ENCODE measurements at places on chromosomes 7 and 10.

GRCh38 chr10:61845950-61846268 lies 55.6 kb upstream of the ARID5B start:
- no peak for DNase-seq

DNA sequence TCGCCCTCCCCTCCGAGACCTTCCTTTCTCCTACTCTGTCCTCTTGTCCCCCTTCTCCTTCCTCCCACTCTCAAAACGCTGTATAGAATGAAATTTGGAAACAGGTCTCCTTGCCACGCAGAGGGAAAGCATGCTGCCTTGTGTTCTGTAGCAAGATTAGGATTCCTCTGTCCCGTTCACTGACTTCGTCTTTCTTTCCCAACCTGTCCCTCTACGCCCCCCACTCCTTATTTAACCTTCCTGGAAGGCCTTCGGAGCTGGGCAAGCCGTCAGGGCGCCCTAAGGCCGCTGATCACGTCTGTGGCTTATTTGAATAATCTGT lies 1.3 kb downstream of the HOXA9 start:
- no peak for DNase-seq

DNA sequence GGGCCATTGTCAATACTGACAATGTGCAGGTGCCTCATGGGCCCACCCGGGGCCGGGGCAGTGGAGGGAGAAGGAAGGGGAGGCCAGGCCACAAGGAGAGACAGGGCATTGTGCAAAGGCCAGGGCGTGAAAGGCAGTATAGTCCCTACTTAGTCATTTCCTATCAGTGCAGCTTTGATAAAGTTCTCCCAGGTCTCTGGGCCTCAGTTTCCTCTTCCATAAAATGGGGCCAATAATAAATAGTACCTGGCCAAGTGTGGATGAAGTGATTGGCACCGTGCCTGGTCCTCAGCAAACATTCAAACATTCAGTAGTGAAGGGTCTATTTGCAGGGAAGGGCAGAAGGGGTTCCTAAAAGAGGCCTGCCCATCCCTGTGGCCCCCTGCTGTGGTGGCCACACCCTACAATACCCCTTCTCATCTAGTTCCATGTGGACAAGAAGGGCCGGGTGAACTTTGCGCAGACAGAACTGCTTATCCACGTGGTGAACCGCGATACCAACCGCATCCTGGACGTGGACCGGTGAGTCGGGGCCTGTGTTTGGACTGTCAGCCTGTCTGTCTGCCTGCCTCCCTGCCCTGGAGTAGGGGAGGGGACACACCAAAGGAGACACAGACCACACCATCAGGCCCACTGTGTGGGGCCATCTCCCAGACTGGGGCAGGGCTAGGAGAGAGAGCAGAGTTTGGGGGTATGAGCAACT lies 36.9 kb upstream of the VSIR start:
- DNase-seq = no peak

DNA sequence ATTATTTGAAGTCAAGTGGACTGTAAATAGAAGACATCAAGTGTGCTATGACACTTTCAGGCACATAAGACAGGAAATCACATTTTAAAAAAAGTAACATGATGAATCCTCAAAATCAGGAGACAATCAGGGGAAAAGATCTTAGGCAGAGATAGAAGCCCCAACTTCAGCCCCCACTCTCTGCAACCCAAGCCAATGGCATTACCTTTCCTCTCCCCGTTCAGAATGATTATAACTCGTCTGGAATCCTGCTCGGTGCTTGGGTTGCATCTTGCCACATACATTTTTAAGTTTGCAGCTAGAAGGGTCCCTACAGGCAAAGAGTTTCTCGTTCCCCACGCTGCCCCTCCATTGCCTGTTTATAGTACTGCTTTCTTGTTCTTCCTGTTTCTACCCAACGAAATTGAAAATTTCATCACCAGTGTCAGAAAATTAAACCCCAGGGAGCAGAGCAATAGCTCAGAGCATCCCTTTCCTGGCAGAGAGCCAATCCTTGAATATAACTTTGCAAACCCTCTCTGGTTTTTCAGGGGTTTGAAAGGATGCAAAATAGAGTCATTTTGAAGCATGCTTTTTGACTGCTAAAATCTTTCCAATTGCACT lies 260.5 kb upstream of the AOAH start:
- no peak for DNase-seq

- DNase-seq = peak; percentile 7
These were observed 58.6 kb upstream of the OPALIN start for GRCh38 chr10:96417441-96417840.

DNA sequence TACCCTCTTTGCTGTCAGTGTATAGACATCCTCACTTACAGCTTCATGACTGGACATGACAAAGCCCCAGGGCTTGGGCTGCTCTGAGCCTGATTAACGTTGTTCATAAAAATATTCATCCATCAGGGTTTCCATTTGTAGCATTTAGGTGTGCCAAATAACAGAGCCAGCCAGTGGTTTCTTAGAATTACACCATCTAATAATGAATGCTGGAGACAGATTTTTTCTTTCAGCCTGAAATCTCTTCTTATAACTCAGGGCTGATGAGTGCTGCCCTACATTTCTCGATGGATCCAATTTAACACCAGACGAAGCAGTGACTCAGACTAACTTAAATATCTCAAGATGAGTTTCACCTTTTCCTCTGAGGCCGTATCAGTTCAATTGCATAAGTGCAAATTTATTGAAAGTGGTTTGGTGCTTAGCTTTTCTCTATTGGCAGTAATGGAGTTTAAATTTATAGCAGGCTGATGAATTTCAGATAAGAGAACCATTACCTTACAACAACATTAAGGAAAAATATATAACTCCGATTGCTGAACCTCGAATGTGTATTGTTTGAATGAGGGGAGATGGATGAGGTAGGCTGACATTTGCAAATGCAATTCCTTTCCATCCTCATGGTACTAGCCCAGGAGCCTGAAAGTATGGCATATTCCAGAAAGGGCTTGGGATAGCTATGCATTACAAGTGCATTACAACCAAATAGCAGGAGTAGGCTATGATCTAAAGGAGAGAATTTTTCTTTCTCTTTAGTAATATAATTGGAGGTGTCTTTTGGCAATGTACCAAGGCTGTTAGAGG lies 900.6 kb downstream of the KCNMA1 start:
- DNase-seq = no peak

- DNase-seq = peak; percentile 20
These were observed 21.7 kb upstream of the PCGF5 start for GRCh38 chr10:91198781-91199180.

DNA sequence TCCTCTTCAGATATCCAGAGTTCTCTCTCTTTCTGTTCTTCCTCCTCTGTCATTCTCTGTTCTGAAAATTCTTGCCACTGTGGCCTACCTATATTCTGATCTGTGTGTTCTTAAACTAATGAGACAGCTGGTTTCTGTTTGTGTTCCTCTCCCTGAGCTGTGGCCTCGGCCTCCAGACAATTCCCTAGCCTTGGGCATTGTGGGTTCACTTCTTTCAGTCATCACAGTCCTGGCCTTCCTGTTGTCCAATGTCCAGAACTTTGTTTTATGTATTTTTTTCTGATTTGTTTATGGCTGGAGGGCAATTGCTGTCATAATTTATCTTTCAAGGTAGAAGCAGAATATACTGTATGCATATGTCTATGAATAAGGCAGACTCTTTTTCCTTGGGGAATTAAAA lies 173.2 kb upstream of the MTPN start:
- no peak for DNase-seq

DNA sequence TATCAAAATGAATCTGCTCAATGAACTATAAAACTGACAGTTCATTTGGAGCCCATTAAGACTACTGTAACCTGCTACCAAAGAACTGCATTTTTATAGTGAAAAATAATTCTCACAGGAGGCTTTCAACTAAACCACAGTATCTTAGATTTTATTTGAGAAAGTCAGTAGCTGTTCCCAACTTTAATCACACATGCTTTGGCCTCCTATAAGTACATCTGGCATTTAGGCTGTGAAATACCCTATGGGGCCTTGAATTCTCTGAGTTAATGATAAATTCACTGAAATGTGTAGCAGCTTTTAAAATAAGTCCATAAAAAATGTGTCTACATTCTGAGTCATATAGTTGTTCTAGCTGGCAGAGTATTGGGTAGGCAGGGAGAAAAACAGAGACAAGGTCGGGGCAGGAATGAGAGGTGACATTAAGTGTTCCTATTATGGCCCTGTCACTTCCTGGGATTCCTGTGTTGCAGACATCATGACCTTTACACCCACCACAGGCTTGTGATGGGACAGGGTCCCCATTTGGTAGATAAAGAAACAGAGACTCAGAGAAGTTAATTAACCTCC lies 588.8 kb downstream of the REEP3 start:
- no peak for DNase-seq

- DNase-seq = no peak
These were observed 109.8 kb upstream of the TARP start for GRCh38 chr7:38383281-38383680.

GRCh38 chr7:145848691-145849090 lies 267.9 kb upstream of the CNTNAP2 start:
- no peak for DNase-seq

GRCh38 chr7:5634107-5634950 lies 147.1 kb downstream of the RNF216 start:
- peak; percentile 66 for DNase-seq

DNA sequence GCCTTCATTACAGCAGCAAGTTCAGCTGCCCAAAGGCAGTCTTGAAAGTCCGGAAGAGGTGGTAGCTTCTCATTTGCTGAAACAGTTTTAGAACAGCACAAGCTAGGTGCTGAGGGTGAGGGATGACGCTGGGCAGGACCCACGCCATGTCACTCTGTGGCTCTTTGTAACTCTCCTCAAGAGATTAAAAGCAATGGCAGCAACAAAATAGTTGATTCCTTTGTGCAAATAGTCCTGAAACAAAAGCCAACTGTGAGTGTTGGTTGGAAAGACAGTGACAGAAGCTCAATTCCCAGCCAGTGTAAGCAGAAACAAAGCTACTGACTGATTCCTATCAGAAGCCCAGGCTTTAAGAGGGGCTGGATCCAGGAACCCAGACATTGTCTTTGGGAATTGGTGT lies 47.6 kb upstream of the AQP1 start:
- DNase-seq = no peak

DNA sequence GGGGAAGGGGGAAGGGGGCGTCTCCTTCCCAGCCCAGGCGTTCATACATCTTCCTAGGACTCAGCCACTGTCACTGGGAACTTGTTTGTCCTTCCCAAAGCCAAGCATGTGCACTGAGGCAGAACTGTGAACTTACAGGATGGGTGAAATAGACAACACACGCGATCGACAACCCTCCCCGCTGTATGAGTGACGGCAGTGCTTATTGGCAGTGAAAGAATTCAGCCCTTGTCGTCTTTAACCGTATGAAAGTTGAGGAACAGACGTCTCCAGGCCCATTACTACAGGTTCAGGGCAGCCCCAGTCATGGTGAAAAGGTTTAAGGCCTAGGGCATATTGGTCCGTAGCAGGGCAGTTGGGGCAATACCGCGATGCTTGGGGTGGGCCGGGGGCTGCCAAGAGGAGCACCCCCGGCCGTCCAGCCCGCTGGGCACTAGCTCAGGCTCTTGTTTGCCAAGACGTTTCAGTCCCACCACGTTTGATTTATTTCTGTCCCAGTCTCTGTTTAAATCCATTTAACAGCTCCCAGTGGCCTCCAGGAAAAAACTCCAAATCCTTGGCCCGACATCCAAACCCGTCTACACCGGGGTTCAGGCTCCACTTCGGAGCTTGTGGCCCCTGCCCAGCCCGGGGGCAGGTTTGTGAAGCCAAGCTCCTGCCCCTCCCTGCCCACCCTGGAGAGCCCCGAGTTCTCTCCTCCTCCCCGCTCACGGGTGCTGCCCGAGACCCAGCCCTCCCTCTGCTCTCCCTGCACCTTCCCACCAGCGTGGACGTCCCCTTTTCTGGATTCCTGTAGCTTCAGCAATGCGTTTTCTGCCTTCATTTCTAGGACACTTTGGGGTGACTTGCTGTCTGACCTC lies 159.8 kb downstream of the DNAJB6 start:
- DNase-seq = no peak

- no peak for DNase-seq
These were observed 47.6 kb downstream of the POT1 start for GRCh38 chr7:124881981-124882380.

DNA sequence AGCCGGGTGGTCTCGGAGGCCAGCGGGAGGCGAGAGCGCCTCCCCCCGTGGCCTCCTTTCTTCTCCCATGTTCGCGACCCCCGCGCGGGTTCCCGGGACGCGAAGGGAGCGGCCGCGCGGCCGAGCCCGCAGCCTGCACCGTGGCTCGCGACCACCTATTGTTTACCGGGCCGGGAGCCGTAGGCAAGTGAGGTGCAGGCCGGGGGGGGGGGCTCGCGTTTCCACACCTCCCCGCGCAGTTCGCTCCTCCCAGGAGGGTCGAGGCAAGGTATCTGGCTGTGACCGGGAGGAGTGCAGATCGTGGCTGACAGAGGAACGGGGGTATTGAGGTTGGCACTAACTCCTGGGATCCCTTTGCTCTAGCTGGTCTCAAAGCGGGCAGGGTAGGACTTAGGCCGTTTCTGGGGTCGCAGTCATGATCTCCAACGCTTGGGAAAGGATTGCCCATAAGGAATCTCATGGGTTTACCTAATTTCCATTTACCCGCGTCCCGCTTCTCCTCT lies 734 bp downstream of the PTPN12 start:
- DNase-seq = no peak

- DNase-seq = no peak
These were observed 13.6 kb downstream of the TPK1 start for GRCh38 chr7:144822223-144822622.

DNA sequence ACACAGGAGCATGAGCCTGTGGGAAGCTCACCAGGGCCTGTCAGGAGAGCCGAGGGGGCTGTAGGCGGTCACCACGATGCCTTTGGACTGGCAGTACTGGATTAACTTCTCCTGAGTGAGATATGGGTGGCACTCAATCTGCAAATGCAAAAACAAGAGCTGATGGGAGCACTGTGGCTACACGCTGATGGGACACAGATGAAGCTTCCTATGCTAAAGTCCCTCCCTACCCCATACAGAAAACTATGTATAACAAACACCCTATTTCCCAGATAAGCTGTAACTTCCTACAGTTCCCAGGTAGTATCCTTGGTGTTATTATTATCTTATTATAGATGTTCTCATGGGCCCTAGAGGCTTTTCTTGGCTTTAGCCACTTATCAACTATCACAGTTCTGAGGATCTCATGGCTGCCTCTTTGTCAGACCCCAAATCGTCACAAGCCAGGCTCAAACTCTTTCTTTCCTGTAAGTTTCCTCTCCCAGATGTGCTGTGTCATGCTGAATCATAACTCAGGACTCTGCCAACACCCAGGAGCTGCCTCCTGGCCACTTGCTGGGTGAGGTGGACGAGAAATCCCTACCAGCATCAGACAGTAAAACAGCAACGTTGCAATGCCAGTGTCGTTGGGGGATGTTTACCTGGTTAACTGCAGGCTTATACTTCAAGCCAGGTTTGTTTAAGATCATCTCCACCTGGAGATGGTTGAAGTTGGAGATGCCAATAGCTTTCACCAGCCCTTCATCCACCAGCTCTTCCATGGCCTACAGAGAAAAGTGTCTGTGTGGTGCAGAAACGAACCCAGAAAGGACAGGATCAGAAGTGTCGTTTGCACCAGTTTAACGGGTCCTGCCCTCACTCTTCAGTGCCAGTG lies 10.3 kb downstream of the AKR1B1 start:
- peak; percentile 94 for DNase-seq

GRCh38 chr10:46516660-46517416 lies 39.6 kb downstream of the GPRIN2 start:
- DNase-seq = peak; percentile 96

All from HFFc6 (cell line).